ENCODE measurements at places on chromosomes 4 and X.

- DNase-seq = no peak
- no peaks in the 10 kb centered on the region for H3K36me3 ChIP-seq
- H3K27ac ChIP-seq = peak overlapping the region; percentile 32
- peaks cover 25% of the 10 kb centered on the region for H3K4me1 ChIP-seq
- no peaks in the 10 kb centered on the region for H3K27me3 ChIP-seq
Measured at GRCh38 chr4:71259911-71260331, 78.9 kb upstream of the SLC4A4 start.

GRCh38 chrX:85107407-85107806 is 103.7 kb downstream of the APOOL start:
- no peaks in the 10 kb centered on the region for H3K27me3 ChIP-seq
- H3K4me1 ChIP-seq = no peaks in the 10 kb centered on the region
- H3K36me3 ChIP-seq = no peaks in the 10 kb centered on the region
- H3K4me3 ChIP-seq = no peak overlapping the region
- no peak overlapping the region for H3K27ac ChIP-seq

GRCh38 chrX:27057883-27058282 is 405.3 kb downstream of the PPP4R3C start:
- H3K4me3 ChIP-seq = no peak overlapping the region
- no peaks in the 10 kb centered on the region for H3K4me1 ChIP-seq
- no peak overlapping the region for H3K27ac ChIP-seq
- H3K27me3 ChIP-seq = no peaks in the 10 kb centered on the region

DNA sequence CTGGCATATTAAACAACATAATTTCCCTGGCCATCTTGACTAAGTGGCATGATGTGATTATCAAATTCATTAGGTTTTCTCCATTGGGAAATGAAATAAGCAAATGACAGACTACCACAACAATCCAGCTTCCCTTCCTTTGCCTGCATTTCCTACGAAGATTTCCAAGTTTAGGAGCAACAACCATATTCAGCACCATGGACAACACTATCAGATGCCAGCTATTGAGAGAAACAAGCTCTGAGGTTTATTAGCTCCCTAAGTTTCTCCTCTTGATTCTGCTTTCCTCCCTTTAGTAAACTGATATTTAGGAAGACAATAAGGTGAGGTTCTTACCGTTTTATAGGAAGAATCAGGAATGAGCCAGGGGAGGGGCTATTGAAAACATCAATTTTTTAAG is 36.2 kb downstream of the DCX start:
- H3K4me1 ChIP-seq = no peaks in the 10 kb centered on the region
- no peaks in the 10 kb centered on the region for H3K27me3 ChIP-seq
- no peak overlapping the region for H3K4me3 ChIP-seq
- DNase-seq = no peak
- H3K36me3 ChIP-seq = no peaks in the 10 kb centered on the region

- H3K4me3 ChIP-seq = no peak overlapping the region
- DNase-seq = no peak
- no peaks in the 10 kb centered on the region for H3K27me3 ChIP-seq
- H3K36me3 ChIP-seq = no peaks in the 10 kb centered on the region
Measured at GRCh38 chrX:55486736-55487135, 2.9 kb downstream of the USP51 start.

GRCh38 chrX:104510801-104511200 is 55.2 kb upstream of the IL1RAPL2 start:
- no peaks in the 10 kb centered on the region for H3K27me3 ChIP-seq
- H3K4me1 ChIP-seq = no peaks in the 10 kb centered on the region
- H3K4me3 ChIP-seq = no peak overlapping the region
- H3K27ac ChIP-seq = no peak overlapping the region
- H3K36me3 ChIP-seq = no peaks in the 10 kb centered on the region

DNA sequence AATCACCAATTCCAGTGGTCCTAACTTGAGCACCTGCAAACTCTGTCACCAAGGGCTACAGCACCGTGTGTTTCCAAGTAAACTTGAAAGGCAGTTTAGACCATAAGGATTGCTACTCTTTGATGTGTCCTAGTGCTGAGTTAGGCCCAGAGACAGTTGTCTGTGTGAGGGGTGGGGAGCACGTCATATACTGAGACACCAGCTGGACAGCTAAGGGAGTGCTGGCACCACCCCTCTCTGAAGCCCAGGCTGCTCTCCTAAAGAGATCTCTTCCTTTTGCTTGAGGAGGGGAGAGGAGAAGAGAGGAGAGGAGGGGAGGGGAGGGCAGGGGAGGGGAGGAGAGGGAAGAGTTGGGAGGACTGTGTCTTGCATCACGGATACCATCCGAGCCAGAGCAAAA is 218.7 kb upstream of the TACR3 start:
- H3K4me3 ChIP-seq = no peak overlapping the region
- no peak for DNase-seq
- no peaks in the 10 kb centered on the region for H3K4me1 ChIP-seq

DNA sequence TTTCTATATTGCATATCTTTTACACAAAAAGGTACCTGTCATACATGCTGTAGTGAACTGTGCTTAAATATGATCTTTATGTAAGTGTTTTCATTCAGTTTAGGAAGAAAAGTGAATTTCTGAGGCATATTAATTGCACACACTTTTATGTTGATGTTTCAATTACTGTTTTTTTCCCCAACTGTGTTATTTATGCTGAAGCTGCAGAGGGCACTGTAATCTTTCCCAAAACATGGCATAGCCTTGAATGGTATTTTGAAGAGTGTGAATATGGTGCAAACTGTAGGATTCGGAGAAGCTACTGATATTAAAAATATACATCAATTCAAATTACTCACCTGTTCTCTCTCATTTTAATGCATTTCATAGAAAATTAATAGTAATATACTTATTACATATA is 6.0 kb upstream of the CENPE start:
- no peak overlapping the region for H3K27ac ChIP-seq
- H3K27me3 ChIP-seq = no peaks in the 10 kb centered on the region
- H3K4me1 ChIP-seq = no peaks in the 10 kb centered on the region
- H3K36me3 ChIP-seq = no peaks in the 10 kb centered on the region
- no peak overlapping the region for H3K4me3 ChIP-seq

DNA sequence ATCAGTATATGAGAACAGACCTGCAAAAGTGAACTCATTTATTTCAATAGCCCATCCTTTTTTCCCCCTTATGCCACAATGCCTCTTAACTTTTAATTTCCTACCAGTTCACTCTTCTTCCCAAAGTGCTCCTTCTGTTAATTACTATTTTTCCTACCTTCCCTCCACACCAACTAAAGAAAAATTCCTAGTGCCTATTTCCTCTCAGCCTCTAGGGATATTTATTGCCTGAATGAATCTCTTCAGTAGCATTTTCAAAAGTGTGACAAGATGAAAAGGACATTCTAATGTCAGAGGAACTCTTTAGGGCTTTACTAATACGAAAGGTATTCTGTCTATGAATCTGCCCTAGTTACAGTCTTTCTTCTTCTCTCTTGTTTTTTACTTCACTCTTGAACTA is 181.1 kb upstream of the SPRY1 start:
- DNase-seq = no peak
- no peak overlapping the region for H3K4me3 ChIP-seq
- H3K4me1 ChIP-seq = no peaks in the 10 kb centered on the region

DNA sequence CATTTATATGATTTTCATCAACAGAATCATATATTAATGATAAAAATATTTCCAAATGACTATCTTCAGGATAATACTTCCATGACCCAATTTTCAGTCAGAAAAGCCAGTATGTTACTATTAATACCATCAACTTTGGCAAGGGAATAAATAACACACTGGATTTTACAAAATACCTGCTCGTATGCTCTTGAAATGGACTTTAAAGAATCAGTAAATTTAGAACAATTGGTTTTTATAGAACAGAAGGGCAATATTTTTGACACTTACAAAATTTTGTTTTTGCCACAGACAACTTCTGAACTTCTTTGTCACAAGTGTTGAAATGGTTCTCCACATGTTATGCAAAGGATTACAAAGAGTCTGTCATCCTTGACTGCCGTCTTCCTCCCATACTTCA is 700.4 kb downstream of the FSTL5 start:
- H3K4me3 ChIP-seq = no peak overlapping the region
- no peaks in the 10 kb centered on the region for H3K27me3 ChIP-seq
- H3K36me3 ChIP-seq = no peaks in the 10 kb centered on the region
- DNase-seq = no peak
- H3K27ac ChIP-seq = no peak overlapping the region
- no peaks in the 10 kb centered on the region for H3K4me1 ChIP-seq

DNA sequence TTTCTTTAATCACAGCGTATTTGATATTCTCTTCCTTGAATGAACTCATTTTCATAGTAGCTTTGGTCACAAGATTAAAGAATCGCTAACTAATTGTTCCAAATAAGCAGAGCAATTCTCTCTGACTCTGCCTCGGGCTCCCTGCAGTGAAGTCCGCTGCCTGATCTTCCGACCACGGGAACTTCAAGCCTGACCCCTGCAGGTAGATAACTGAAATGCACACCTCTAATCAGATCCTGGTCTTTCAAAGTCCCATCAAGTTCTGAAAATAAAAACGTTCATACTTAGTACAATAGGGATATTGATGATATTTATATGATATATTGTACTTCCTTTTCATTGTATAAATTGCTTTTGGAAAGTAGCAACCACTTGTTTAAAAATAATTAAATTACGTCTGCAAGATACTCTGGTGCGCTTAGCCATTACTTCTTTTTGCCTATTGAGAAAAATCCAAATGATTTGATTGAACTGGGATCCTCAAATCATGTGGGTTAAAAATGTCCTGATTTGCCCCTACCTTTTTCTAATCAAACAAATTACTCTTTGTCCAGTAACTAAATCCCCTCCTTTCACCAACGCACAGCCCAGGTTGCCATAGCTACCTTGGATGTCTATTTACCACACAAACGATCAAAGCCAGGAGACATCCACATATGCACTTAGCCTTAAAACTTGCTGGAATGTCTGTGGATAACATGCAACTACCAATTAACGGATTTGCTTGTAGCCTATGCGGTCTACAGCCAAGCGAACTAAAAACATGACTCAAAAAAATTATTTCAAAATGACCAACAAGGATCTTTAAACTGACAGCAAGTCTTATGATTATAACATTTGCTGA is 4.2 kb downstream of the MID1 start:
- DNase-seq = no peak
- H3K27me3 ChIP-seq = no peaks in the 10 kb centered on the region

DNA sequence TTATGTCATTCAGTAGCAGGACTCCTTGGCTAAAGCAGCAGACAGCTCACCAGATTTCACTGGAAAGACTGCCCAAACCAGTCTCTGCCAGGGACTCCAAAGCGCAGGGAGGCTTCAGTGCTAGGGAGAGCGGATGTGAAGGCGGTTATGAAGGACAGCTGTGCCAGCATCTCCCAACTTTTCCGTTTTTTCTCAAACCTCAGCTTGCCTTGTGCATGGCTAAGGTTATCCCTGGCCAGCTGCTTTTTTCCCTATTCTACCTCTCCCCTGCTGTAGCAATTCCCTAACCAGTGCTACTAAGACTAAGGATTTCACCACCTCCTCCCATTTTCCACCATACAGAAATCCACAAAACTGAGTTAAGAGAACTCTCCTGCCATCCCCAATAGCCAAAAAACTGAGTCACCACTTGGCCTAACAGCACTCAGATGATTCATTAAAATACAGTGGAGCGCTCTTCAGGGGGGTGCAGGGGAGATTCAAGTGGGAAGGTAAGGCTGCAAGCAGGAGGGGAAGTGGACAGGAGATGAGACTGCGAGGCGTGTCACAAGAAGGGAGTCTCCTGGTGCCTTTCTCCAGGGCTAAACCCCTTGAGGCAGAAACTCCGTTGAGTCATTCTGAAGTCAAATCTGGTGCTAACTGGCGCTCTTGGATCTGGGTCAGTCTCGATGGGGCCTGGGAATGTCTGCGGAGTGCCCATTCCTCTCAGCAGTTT is 90.7 kb downstream of the PALLD start:
- peak overlapping the region; percentile 63 for H3K27ac ChIP-seq
- no peak overlapping the region for H3K4me3 ChIP-seq
- no peaks in the 10 kb centered on the region for H3K36me3 ChIP-seq
- no peaks in the 10 kb centered on the region for H3K27me3 ChIP-seq
- DNase-seq = no peak
- peaks cover 46% of the 10 kb centered on the region for H3K4me1 ChIP-seq

GRCh38 chrX:109356684-109357083 is 125.2 kb downstream of the GUCY2F start:
- H3K27me3 ChIP-seq = no peaks in the 10 kb centered on the region
- no peaks in the 10 kb centered on the region for H3K36me3 ChIP-seq
- DNase-seq = no peak

DNA sequence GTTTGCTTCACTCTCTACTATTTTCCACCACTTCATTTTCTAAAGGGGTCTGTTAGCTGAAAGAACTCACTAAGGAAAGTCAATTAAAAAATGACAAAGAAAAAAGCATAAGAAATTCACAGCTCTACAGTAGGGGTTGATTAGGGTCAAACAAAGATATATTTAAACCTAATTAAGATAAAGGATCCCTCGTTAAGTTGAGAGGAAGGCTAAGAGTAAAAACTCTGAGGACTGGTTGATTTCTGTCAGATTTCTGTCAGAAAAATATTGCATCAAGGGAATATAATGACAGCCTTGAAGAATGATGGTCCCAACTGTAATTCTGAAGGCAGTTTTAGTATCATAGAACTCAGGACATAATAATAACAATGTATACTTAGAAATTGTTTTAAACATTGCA is 218.0 kb downstream of the QDPR start:
- no peaks in the 10 kb centered on the region for H3K36me3 ChIP-seq
- no peak overlapping the region for H3K4me3 ChIP-seq
- H3K27ac ChIP-seq = no peak overlapping the region
- H3K27me3 ChIP-seq = peaks cover 4% of the 10 kb centered on the region
- H3K4me1 ChIP-seq = no peaks in the 10 kb centered on the region
- no peak for DNase-seq

All from suprapubic skin (tissue), 4 donors.